ENCODE measurements at places on chromosomes 5 and 9.

DNA sequence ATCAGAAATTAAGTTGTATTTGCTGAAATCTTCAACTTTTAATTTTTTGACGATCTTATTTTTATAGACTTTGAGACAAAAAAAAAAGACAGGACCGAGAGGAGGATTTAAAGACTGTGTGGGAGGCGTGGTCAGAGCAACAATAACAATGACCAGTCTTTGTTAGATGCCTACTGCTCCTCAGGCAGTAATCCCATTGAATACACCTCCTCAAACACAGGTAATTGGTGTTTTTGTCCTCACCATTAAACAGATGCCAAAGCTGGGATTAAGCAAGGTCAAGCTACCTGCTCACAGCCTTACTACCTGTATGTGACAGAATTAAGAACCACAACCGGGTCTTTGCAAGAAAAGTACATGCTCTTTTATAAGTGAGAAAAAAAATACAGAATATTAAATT lies 233.3 kb upstream of the GRAMD2B start:
- no peak for DNase-seq

DNA sequence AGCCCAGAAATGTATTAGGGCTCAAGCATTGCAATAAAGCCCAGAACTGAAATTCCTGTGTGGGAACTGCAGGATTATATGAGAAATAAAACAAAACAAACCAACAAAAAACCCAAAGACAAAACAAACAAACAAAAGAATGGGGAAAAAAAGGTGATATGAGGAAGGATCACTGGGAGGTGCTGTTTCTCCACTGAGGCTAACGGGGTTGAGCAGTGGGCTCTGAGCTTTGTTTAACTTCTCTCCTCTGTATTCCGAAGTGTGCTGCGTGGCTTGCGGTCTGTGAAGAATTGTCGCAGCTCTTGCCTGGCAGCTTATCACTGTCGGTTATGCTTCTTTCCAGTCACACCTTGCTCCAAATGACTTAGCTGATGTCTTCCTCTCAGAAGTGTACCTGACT lies 106.3 kb downstream of the TENT4A start:
- DNase-seq = no peak

GRCh38 chr9:127949827-127950512 lies 12.3 kb upstream of the DPM2 start:
- no peak for DNase-seq

DNA sequence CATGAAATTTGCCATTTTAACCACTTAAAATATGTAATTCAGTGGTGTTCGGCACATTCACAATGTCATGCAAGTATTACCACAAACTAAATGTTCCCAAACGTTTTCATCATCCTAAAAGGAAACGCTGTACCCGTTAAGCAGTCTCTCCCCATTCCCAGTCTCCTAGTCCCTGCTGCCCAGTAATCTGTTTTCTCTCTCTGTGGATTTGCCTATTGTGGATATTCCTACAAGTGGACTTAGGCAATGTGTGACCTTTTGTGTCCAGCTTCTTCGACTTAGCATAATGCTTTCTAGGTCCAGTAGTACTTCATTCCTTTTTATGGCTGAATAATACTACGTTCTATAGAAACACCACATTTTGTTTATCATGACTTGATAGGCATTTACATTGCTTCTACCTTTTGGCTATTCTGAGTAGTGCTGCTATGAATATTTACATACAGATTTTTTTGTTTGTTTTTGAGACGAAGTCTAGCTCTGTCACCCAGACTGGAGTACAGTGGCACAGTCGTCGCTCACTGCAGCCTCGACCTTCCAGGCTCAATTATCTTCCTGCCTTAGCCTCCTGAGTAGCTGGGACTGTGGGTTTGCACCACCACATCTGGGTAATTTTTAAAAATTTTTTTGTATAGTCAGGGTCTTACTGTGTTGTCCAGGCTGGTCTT lies 13.0 kb downstream of the DENND4C start:
- no peak for DNase-seq

DNA sequence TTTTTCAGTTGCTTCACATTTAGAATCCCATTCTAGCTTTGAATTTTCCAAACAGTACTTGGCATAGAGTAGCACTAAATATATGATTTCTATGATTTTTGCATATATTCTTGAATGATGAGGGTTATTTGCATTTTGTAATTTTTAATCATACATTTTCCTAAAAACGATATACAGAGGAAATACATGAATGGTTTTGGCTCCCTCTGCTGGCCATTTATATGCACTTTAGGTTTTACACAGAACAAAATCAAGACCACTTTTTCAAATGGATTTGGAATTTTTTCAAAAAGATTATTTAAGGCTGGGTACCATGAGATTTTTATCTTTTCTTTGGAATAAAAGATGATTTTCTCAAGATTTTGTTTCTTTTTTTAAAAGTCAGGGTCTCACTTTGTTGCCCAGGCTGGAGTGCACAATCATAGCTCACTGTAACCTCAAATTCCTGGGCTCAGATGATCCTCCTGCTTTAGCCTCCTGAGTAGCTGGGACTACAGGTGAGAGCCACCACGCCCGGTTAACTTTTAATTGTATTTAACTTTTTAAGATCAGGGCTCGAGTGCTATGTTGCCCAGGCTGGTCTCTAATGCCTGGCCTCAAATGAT lies 16.7 kb upstream of the COMMD10 start:
- peak; percentile 22 for DNase-seq

Data from CD4-positive, alpha-beta T cell treated with Interleukin-4 for 1 hour (primary cell).